ENCODE measurements at places on chromosomes 1 and 21.

GRCh38 chr1:89692601-89693521, 59.9 kb downstream of the LRRC8C start:
- no peak for DNase-seq

DNA sequence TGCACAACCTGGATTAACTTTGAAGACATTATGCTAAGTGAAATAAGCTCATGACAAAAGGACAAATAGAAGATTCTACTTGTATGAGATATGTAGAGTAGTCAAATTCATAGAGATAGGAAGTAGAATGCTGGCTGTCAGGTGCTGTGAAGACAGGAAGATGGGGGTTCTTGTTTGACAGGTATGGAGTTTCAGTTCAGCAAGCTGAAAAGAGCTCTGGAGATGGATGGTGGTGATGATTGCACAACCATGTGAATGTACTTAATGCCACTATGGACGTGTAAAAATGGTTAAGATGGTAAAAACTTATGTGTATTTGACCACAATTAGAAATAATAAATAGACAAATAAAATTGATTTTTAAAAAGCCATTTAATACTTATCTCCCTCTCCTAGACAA, 169.8 kb upstream of the DUSP10 start:
- no peak for DNase-seq

GRCh38 chr1:84301004-84301784, at the start of gene SAMD13:
SAMD13 (plus strand) TSS chr1:84301708; CDS start chr1:84303235, 1,527 bp downstream.
- DNase-seq, result no peak

- DNase-seq, result no peak
Measured at GRCh38 chr1:161787355-161787754, 21.2 kb downstream of the ATF6 start.

GRCh38 chr1:68024635-68025338, 25.6 kb downstream of the DIRAS3 start:
- DNase-seq, result no peak

Data from ELF-1 (cell line).